Fibroblast of the aortic adventitia (primary cell): ENCODE measurements at places on chromosomes 12 and 14. TPM values are rescaled to one million over a fixed set of nuclear protein-coding genes. Genes with fewer than 3 reads are reported as not detected.

REM2 gene
- total RNA-seq: 0.09 TPM in 1 of 2 replicates, not detected in the other

DNA sequence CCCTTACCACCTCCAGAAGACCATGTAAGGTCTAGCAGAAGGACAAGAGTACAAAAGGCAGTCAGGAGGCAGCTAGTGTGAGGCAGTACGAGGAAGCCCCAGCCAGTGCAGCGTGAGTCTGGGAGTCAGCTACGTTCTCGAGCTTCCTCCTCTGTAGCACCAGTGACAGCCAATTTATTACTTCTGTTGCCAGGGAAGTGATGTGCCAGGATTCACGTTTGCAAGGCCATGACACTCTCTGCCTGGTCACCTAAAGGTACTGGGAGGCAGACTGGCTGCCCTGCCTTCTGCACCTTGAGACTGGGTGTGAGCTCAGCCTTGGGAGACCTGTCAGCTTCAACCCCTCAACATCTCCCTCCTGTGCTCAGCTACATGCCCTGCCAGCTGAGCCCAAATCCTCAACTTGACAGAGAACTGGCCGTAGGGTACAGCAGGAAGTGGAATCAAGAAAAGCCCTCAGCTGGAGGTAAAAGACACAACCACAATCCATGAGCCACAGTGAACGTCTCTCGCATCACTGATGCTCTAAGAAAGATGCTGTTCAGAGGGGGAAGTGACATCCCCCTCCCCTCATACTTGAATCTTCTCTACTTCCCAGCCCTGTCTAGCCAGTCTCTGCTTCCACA lies 182.5 kb upstream of the RGS6 start:
- DNase-seq: no peak

DNA sequence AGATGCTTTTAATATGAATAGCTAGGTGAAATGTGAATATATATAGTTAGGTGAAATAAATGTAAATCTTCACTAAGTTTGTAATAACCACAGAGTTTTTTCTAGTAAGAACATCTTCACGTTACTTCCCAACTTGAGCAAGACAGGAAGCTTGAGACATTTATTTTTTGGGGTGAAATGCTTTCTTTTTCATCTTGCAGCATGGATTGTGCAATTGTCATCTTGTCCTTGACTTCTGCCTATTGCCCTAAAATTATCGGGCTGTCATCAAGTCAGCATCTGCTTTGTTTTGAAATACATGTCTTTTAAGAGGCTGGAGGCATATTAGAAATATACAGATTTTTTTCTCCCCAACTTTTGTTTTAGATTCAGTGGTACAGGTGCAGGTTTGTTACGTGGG lies 433.9 kb downstream of the PCNX1 start:
- no peak for DNase-seq

GRCh38 chr12:83468988-83469908 lies 782.5 kb downstream of the TMTC2 start:
- no peak for DNase-seq

DNA sequence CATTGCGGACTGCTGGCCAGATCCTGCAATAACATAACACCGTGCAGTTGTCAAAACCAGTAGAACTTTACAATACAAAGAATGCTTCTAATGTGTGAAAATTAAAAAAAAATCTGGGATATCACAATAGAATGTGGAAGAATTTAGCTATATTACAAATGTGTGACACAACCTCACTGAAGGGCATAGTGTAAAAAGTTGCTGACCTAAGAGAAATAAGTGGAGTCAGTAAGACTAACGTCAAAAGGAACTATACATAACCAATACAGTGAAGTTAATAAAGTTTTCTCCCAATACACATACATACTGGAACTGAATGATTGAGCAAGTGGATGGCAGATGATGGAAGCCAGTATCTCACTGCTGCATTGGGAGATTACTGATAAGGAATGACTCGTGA lies 12.4 kb downstream of the OR6C74 start:
- no peak for DNase-seq

KLRD1 gene
- 0.16 and 0.45 TPM in 2 replicates for total RNA-seq

GRCh38 chr12:46187023-46187422 lies 81.8 kb downstream of the SLC38A1 start:
- peak; percentile 88 for DNase-seq

FGF23 gene
- not detected in 2 replicates for total RNA-seq

DNA sequence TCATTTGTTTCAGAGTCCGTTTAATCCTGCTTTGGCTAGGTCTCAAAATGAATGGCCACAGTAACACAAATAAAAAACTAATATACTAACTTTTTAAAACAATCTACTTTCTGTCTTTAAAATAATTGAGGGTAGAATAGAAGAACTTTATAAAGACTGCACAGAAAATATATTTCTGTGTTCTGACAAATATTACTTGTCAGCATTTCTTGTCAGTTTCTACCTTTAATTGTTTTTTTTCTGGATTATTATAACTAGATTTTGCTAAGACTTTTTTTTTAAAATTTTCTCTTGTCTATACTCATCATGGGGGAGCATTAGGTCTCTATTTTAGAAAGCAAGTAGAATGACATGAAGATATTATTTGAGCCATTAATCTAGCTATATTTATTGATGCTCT lies 86.2 kb downstream of the RAD52 start:
- DNase-seq: no peak

DNA sequence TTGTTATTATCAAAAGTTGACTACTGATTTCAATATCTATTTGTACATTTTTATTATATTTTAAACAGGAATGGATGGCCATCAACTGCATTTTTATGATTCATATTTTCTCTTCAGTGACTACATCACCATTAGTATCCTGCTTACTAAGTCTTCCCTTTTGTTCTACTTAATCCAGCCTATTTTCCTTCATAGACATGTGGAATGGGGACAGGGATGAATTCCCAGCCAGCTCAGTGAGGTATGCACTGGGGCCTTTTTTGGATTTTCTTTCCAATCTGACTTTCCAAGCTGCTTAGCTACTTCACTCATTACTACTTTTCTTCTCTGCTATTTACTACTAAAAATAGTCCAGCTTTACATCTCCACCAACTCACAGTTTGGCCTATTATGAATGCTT lies 38.4 kb downstream of the AKAP6 start:
- DNase-seq: peak; percentile 47

- DNase-seq: peak; percentile 13
Observed at GRCh38 chr12:6644903-6645302, 2.3 kb downstream of the ACRBP start.

DNA sequence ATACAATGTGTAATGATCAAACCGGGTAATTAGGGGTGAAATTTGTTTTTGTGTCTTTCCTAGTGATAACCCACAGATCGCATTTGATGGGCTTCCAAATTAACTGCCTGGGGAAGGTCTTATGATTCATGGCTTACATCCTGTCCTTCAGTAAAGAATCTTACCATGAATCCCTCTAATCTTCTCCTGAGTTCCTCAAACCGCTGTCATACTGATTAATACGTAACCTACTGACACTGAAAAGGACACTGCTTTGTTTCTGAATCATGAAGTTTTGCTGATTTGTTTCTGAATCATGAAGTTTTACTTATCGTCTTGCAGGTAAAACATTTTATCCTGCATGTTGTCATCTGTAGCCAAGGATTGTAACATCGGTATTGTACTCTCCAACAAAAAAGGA lies 52.0 kb upstream of the CRY1 start:
- DNase-seq: peak; percentile 37

DNA sequence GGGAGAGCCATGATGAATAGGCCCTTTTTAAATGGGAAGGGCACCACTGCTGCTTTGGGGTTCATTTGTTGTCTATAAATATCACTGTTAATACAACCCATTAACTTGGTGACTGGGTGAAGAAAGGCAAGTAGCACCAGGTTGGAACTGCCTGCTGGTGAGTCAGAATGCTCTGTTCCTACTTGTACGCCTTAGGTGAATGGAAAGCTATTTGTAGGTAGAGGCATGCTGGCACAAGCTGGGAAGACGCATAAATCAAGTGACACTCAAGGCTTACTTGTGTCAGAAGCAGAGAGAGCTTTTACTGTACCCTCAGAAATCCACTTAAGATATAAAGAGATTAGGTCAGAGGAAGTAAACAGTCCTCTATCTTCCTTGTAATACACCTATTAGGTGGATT lies 142.5 kb downstream of the TMX1 start:
- DNase-seq: no peak

OR6C74 gene
- not detected in 2 replicates for total RNA-seq

DNA sequence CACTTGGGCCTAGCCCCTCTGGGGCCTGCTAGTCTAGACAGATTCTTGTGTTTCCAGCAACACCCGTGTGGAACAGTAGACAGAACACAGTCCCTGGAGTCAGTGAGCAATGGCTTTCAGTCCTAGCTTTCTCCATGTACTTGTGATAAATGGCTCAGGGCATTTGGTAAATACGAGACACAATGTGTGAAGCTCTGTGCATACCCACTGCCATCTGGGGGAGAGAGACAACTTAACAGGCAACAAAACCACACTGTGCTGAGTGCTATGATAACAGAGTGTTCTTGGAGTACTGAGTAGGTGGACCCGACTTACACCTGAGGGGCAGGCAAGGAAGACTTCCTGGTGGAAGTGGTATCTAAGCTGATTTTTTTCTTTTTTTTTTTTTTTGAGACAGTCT lies 86.3 kb upstream of the TBX3 start:
- DNase-seq: no peak

- no peak for DNase-seq
Observed at GRCh38 chr14:89827265-89827664, 127.3 kb downstream of the EFCAB11 start.

DNA sequence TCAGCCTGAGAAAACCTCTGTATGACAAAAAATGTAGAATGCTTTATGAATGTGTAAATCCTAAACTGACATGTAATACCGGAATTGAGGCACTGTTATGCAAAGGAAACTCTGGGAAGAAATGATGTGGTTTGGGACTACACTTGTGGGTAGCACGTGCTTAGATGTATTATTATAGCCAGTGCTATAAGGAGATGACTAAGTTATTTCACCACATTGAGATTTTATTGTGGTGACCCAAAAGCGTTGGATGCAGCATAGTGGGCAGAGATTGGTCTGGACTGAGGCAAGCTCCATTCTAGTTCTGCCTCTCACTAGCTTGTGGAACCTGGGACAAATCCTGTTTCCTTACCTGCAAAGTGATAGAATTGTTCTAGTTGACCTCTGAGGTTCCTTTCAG lies 172.2 kb downstream of the SNAPC1 start:
- peak; percentile 60 for DNase-seq

TMEM132C gene
- total RNA-seq: not detected in 2 replicates

DNA sequence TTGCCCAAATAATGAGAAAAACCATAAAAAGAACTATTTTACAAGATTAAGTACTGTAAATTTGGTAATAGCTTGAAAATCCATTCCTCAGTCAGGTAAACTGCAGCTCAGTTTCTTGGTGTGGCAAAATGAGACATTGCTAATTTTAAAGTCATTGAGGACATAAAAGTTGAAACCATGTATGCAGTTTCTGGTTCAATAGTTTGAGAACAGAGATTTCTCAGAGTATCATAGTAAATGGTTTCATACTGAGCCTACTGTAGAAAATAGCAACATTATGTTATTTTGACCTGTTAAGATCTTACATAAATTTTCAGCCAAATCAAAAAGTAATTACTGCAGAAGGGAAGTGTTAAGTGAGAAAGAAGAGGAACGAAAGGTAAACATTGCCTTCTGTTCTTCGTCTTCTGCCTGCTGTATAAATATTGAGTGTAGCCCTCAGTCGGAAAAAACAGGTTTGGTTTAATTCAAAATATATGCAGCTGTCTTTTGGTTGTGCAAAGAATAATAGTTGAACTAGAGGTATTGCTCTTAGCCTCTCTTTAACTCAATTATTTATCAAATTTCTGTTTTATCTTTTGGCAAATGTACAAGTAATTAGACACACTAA lies 119.6 kb downstream of the SYNE2 start:
- DNase-seq: no peak

DNA sequence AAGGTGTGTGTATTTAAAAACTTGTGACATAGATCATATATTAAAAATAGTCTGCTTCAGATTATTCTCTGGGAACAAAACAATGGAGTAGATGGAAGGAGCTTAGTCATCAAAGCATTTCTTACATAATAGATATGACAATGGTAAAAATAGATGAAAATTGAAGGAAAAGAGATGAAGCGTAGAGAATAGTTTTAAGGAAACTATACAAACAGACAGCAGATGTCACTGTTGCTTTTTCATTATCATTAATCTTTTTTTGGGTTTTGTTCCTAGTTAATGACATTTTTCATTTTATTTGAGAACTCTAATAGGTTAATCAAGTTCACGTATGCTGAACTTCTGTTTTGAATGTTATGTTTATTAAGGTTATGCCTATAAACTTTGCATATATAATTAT lies 149.2 kb upstream of the FBXO33 start:
- no peak for DNase-seq

ITGB7 gene
- 0.54 TPM in 1 of 2 replicates, not detected in the other for total RNA-seq

GRCh38 chr14:44745371-44745770 lies 216.4 kb downstream of the KLHL28 start:
- DNase-seq: no peak

DNA sequence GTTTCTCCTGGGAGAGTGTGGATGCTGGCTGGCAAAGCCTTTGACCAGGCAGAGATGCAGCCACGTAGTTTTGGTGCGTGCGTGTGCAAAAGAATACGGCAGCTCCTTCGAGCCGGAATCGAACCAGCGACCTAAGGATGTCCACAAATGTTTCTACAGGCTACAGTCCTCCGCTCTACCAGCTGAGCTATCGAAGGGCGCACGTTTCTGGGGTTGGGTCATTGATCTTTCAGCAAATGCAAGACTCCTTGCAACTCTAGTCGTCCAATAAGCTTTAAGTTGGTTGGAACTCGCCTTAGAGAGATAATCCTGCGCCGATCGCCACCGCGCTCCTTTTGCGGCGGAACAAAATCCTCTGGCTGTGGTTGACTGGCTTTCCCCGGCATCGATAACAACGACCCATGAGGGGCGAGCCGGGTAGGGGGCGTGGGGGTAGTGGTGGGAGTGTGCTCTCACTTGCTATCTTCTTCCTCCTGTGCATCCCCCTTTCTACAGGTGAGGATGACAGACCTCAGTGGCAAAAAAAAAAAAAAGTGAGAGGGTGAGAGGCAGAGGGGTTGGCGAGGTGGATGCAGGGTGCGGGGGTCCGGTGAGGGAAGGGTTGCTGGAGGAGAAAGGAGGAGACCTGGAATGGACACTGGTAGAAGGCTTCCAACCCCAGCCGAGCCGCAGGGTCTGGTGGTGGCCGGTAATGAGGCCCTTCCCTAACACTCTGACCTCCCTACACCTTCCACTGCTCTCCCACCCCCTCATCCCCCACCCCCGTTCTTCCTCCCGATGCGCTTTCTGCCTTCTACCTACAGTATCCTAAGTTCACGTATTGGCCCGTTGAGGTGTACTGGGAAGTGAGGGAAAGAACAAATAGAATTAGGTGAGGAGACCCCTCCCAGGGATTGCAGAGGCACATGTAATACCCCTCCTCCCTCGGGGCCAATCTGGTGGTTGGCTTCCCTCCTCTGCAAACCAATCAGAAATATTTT lies 11.8 kb upstream of the OR6S1 start:
- DNase-seq: peak; percentile 71

TOMM20L gene
- total RNA-seq: not detected in 2 replicates

- no peak for DNase-seq
Observed at GRCh38 chr14:46574221-46574977, 77.2 kb downstream of the RPL10L start.
